NT2/D1 (cell line): ENCODE measurements at places on chromosomes 5 and 9.

GRCh38 chr5:151585970-151586369, 5.2 kb downstream of the FAT2 start:
- DNase-seq = no peak

- no peak for DNase-seq
Observed at GRCh38 chr5:124908581-124909451, 162.4 kb upstream of the ZNF608 start.

DNA sequence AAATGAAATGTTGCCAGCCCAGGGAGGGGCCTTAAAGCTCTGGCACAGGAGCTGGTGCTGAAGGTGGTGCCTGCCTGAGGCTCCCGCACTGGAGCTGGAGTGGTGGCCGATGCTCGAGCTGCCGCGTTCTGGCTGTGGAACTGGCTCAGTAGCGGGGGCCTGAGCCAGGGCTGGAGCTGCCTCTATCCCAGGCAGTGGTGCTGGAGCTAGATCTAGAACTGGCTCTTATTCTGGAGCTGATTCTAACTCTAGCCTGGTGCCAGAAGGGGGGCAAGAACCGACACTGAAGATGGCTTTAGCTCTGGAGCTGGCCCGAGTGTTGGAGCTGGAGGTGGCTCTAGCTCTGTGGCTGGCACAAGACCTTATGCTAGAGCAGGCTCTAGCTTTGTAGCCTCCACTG, 19.2 kb downstream of the OBP2B start:
- no peak for DNase-seq

- no peak for DNase-seq
Observed at GRCh38 chr9:91690540-91691249, 259.3 kb downstream of the ROR2 start.

GRCh38 chr9:100578610-100579009, 731 bp downstream of the CAVIN4 start:
- DNase-seq = no peak

DNA sequence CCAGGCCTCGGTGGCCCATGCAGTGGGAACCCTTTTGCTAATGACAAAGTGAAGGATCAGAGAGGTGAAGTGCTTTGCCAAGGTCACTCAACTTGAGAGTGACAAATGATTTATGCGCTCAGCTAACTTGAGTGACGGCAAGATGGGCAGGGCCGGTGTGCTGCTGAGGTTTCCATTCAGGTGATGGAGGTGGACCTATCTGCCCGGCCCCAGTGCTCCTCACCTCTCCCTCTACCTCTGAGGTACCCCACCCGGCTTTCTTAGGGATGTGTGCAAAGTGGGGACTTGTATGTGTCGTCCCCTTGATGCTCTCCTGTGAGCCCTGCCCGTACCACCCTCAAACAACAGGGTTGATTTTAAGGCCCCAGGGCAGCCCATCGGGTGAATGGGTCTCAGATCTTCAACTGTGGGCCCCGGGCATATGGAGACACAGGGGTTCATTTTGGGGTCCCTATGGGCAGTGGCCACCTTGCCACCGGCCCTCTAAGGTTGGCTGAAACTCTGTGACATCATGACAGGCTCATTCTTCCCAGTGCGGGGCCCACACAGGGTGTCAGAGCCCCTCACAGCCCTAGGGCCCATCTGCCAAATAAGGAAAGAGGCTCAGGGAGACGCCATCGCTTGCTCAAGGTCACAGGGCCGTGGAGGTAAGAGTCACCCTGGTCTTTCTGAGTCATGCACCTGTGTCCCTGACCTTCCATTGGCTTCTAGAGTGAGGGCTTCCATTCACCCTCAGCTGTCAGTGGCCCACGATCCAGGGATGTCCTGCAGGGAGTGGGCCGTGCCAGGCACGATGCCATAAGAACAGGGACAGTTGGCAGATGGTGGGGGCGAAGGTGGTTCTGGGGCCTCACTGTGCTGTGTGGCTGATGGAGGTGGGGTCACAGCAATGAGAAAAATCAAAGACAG, 170.6 kb upstream of the MVB12B start:
- DNase-seq = no peak

GRCh38 chr9:28249424-28249823, 676.1 kb upstream of the C9orf72 start:
- no peak for DNase-seq

GRCh38 chr5:173832386-173832785, 55.8 kb upstream of the CPEB4 start:
- no peak for DNase-seq

DNA sequence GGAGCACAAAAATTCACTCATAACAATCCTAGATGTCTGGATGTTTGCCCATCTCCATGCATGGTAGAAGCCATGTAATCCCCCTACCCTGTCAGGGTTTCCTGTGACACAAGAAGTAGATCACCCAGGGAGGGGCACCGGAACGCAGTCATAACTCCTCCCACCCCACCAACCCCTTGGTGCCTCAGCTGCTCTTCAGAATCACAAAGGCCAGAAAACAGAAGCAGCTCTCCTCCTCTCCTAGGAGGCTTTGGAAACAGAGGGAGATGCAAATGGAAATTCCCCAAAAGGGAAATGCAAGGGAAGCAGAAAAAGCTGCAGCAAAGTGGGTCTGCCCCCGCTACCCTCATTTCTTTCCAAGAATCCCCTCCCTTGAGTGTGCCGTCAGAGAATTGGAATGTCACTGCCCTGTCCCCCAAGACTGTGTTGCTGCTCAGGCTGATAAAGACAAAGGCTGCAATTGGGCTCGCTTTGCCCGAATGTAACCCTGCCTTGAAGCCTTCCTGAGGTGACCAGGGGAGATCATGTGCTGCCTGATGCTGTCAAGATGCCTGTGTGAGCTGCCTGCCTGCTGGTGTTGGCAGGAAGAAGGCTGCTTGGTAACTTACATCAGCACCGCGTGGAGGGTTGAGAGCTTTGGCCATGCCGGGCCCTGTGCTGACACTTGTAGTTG, 65.5 kb upstream of the ABCA1 start:
- peak; percentile 99 for DNase-seq

- DNase-seq = no peak
Observed at GRCh38 chr9:91930475-91930874, 19.6 kb downstream of the ROR2 start.

DNA sequence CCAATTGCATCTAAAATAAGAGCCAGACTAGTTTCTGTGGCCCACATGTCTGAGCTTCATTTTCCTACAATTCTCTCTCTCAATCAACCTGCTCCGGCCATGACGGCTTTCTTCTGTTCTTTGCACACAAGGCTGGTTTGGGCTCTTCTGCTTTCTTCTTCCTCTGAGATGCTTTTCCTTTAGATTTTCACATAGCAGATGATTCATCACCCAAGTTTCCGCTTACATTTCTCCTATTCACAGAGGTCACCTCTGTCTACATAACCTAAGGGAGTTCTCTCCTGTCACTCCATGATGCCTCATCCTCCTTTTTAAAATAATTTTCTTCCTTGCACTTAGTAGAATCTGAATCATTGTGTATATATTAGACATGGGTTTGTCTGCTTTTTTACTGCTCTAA, 334.6 kb upstream of the TUSC1 start:
- no peak for DNase-seq

DNA sequence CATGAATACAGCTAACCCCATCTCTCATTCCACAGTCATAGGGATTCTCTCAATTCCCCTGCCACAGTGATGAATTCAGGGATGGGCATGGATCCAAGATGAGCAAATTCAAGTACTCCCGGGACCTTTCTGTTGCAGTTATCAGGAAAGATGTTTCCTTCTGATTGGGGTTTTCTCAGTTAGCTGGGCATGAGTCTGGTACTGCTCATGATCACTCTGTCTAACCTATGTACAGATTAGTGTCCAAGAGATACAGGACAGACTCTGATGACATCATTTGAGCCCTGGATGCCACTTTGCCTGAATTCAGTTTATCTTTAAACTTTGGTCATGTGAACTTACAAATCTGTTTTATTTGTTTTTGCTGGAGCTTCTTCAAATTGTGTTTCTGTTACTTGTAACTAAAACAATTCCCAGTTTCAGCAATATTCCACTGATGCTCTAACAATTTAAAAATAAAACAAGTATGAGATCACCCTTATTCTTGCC, 257.7 kb upstream of the KLF9 start:
- no peak for DNase-seq

- peak; percentile 77 for DNase-seq
Observed at GRCh38 chr5:74272024-74272775, 368.3 kb downstream of the ENC1 start.

DNA sequence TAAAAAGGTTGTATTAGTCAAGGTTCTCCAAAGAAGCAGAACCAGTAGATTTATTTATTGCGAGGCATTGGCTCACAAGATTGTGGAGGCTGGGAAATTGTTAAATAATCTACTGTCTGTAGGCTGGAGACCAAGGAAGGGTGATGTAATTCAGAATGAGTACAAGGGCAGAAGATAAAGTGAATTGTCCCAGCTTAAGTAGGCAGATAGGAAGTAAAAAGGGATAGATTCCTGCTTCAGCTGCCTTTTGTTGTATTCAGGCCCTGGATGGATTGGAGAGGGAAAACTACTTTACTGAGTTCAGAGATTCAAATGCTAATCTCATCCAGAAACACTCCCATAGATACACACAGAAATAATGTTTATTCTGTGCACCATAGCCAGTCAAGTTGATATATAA, 301.1 kb downstream of the CYLC2 start:
- DNase-seq = no peak

DNA sequence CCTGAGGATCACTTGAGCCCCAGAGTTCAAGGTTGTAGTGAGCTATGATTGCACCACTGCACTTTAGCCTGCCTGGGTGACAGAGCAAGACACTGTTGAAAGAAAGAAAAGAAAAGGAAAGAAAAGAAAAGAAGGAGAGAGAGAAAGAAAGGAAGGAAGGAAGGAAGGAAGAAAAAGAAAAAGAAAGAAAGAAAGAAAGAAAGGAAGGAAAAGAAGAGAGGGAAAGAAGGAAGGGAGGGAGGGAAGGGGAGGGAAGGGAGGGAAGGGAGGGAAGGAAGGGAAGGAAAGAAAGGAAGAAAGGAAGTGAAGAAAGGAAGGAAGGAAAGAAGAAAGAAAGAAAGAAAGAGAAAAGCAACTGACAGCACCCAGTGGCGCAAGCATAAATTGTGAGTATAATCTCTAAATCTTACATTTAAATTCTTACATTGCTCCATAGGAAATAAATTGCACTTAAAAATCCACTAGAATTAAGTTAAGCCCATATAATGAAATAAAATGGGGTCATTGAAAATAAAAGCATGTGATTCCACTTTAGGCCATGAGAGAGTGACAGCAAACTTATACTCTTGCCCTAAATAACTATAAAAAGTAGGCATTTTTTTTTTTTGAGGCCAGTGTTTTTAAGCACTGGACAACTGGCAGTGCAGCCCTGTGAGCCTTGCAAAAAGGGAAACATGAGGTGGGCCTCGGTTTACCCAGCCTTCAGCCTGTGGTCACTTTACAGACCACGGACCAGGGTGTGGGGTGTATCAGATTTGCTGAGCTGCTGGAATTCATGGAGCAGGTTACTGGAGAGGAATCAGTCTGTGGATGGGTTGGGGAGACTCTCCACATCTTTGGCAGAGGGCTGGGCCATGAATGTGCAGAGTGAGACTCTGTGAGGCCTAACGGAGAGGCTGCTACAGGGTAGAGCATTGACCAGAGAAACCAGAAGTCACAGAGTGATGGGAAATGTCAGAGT, 175.5 kb downstream of the TTLL11 start:
- DNase-seq = no peak

- DNase-seq = no peak
Observed at GRCh38 chr9:129501771-129502319, 119.1 kb downstream of the C9orf50 start.

DNA sequence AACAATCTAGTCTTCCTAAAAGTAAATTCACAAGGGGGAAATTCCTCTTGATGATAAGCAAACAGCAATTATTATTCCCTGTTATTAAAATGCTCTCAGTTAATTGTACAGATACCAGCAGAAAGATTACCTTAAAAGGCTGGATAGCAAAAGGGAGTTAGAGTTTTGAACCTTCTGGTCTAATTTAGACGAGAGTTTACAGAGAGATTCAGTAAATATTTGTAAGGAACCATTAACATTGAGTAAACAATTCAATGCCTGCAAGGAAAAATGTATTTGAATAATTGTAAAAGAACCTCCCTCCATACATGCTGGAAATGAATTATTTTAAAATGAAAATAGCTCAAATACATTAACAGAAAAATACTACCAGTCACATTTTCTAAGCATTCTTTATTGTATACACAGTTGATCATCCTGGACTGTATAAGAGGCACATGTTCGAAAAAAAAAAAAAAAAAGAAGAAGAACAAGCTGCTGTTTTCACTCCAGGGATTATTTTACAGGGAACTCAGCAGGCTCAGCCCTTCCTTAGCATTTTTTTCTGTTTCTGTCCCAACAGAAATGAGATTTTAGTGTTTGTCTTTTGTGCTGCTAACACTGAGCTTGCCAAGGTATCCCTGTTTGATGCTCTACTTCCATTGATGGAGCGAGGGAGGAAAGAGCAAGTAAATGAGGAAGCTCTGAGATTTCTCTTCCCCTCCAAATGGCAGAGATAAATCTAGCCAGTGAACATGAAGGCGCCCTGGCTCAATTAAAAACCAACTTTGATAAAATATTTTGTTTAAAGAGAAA, 141.1 kb downstream of the ENC1 start:
- no peak for DNase-seq

DNA sequence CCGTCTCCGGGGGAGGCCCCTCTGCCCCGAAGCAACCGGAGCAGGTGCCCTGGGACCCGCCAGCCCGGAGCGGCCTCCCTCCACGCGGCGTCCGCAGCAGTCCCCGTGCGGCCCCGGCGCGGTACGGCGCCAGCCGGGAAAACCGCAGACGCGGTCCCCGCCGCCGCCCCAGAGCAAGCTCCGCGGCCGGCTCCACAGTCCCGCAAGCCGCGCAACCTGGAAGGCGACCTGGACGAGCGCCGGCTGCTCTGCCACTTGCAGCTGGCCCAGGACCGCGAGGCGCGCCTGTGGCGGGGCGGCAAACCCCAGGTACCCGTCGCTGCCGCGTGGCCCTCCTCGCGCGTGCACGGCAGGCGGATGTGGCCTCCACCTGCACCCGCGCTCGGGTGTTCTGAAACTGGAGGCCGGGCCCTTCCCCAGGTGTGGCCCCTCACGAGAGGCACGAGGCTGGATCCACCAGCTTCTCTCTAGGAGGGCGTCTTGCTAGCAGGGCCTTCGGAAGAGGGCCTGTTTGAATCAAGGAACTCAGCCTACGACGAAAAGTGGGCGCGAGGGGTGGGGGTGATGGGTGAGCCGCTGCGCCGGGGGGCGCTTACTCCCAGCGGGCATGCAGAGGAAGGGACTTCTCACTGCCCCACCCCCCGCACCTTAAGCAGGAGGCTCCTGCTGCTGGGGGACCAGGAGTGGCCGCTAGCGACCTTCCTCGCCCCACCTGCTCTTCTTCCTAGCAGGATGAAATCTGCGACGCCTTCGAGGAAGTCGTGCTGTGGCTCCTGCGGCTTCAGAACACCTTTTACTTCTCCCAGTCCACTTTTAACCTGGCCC, 602 bp downstream of the CCNI2 start:
- DNase-seq = no peak

- no peak for DNase-seq
Observed at GRCh38 chr9:1416261-1416660, 366.1 kb downstream of the DMRT2 start.
